ENCODE measurements at places on chromosomes 12 and 14.

DNA sequence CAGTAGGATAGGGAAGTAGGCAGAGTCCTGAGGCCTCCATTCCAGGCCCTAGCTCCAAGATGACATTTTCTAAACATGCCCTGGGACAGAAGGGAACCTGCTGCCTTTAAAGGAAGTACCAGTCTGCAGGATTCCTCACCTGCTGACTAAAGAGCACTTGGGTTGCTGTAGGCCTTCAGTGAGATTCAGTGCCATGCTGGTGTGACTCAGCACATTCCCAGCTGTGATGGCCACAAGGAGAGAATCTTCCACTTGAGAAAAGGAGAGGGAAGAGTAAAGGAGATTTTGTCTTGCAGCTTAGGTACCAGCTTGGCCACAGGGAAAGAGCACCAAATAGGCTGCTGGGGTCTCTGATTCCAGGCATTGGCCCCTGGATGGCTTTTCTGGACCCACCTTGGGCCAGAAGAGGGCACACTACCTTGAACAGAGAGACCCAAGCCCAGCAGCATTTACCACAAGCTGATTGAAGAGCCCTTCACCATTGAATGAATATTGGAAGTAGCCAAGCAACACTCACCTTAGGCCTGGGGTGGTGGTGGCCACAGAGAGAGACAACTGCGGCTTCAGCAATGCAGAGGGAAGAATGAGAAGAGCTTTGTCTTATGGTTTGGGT, 498.3 kb downstream of the KCNH5 start:
- DNase-seq, result no peak

DNA sequence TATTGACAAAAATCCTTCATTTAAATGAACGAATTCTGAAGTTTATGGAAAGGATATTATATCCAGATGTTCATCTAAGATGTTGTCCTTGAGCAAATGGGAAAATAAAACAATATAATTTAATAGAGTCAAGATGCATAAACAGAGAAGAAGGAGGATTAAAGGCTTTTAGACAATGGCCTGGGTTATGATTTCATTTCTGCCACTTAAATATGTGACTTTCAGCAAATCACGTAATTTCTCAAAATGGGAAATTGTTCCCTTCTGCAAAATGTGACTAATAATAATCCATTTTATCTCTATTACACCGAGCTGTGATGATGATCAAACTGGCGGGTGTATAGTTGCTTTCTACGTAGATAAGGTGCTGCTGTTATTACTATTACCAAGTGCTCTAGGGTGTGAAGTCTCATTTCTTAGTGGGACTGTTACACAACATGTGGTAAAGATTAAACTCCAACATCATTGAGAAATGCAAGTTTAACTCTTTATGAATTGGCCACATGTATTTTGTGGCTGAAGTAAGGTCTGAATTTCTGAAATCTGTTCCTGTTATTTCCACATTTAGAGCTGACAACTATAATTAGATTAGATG, 157.0 kb downstream of the MYRFL start:
- DNase-seq, result no peak

- DNase-seq, result no peak
Observed at GRCh38 chr14:23115039-23115731, 3.9 kb downstream of the CEBPE start.

GRCh38 chr14:61832783-61833182, 70.6 kb downstream of the SNAPC1 start:
- no peak for DNase-seq
